Keratinocyte (primary cell): ENCODE measurements at places on chromosomes 7 and 10. TPM values are rescaled to one million over a fixed set of nuclear protein-coding genes. Genes with fewer than 3 reads are reported as not detected.

- DNase-seq = no peak
- no peak overlapping the region for H3K4me3 ChIP-seq
- no peaks in the 10 kb centered on the region for H3K27me3 ChIP-seq
- no peaks in the 10 kb centered on the region for H3K4me1 ChIP-seq
- H3K36me3 ChIP-seq = no peaks in the 10 kb centered on the region
These were observed 20.2 kb upstream of the IKZF1 start for GRCh38 chr7:50284296-50284695.

DNA sequence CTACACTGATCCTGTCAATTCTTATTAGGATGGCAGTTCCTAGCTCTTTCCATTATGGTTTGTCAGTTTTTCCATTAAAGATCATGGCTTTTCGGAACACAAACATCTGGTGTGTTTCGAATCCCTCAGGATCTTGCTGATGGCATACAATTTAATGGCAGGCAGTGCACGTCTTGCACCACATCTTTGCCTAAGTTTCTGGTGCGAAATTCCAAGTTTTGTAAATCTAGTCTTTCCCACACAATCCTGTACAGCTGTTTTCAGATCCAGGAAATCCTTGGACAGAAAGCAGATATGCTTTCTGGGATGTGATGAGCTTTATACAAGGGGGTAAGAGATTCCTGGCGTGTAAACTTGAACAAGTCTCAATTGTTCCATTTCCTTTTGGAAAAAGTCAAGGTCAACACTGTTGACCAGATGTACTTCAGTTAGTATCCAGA lies 224.3 kb upstream of the PHYHIPL start:
- H3K27me3 ChIP-seq = no peaks in the 10 kb centered on the region
- no peak for DNase-seq
- H3K4me3 ChIP-seq = no peak overlapping the region
- H3K4me1 ChIP-seq = peaks cover 8% of the 10 kb centered on the region

DNA sequence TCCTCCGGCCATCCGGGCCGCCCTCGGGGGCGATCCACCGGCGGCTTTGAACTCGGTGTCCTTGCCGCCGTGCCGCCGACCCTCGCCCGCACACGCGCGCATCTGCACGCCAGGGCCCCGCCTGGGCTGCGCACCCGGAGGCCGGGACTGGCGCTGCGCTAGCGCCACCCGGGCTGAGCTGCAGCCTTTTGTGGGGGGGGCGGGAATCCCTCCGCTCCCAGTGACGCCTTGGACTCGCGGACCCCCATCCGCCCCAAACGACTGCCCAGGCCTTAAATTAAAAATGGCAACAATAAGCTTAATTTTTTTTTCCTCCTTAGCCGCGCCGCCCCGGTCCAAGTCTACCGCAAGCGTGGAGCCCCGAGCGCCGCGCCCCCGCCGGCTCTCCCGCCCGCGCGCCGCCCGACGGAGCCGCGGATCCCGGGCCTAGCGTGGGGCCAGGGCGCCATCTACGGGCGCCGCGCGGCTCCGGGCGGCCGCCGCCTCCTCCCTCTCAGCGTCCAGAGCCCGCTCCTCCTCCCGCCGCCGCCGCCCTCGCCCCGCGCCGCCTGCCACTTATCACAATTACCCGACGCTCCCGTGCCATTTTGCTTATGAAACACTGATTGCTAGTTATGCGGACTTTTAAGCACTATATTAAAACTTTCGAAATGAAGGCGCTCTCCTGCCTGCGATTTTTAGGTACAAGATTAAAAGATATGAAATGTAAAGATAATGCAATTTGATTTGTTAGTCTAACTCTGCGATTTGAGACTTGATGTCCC lies 7.5 kb upstream of the EBF3 start:
- no peaks in the 10 kb centered on the region for H3K36me3 ChIP-seq
- no peak overlapping the region for H3K27ac ChIP-seq
- H3K4me3 ChIP-seq = no peak overlapping the region
- no peaks in the 10 kb centered on the region for H3K4me1 ChIP-seq
- no peak for DNase-seq
- peaks cover 74% of the 10 kb centered on the region for H3K27me3 ChIP-seq

Gene ICA1
- polyA plus RNA-seq = 1.1 to 1.9 TPM (median 1.1 TPM) in 3 replicates

DNA sequence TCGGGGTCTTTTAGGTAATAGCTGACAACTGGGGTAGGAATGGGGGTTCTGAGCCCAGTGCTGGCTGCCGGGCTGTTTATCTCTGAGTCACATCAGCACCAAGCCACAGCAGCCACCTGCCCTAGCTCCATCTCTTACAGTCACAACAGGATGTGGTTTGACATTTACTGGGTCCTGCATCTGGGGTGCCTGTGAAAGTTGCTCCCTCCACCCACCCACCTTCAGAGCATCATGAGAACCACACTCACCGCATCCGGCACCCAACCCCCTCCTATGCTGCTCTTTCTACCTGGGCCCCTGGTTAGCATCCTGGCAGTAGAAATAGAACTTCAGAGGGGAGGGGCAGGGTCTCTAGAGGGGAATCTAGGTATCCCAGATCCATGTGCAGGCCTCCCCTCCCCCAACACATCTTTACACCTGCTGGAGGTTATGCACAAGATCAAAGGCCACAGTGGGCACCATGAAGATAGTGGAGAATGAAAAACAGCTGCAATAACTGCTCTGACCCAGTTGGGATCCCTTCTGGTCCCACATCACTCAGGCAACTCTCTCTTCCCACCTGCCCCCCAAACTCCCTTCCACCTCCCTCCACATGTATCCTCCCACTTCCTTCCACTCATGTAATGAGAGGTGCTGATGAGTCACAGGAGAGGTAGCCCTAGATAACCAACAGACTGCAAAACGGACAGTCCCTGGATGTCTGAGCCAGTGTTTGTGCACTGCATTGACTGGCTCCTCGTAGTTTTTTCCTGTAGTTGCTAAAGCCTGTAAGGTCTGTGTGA lies 38.2 kb downstream of the PRSS2 start:
- no peaks in the 10 kb centered on the region for H3K36me3 ChIP-seq
- no peak overlapping the region for H3K4me3 ChIP-seq
- H3K27me3 ChIP-seq = no peaks in the 10 kb centered on the region
- DNase-seq = no peak

GRCh38 chr10:55550236-55550635 lies 749.2 kb upstream of the PCDH15 start:
- H3K27me3 ChIP-seq = no peaks in the 10 kb centered on the region
- H3K4me1 ChIP-seq = no peaks in the 10 kb centered on the region
- no peak overlapping the region for H3K4me3 ChIP-seq
- no peak for DNase-seq
- no peak overlapping the region for H3K27ac ChIP-seq

GRCh38 chr7:90720984-90721760 lies 125.1 kb downstream of the CDK14 start:
- no peaks in the 10 kb centered on the region for H3K27me3 ChIP-seq
- no peak overlapping the region for H3K27ac ChIP-seq
- H3K4me3 ChIP-seq = no peak overlapping the region
- no peak for DNase-seq
- no peaks in the 10 kb centered on the region for H3K4me1 ChIP-seq

GRCh38 chr7:16921644-16922257 lies 40.0 kb upstream of the AGR3 start:
- no peak overlapping the region for H3K4me3 ChIP-seq
- no peaks in the 10 kb centered on the region for H3K27me3 ChIP-seq
- peaks cover 1% of the 10 kb centered on the region for H3K36me3 ChIP-seq
- no peak for DNase-seq

DNA sequence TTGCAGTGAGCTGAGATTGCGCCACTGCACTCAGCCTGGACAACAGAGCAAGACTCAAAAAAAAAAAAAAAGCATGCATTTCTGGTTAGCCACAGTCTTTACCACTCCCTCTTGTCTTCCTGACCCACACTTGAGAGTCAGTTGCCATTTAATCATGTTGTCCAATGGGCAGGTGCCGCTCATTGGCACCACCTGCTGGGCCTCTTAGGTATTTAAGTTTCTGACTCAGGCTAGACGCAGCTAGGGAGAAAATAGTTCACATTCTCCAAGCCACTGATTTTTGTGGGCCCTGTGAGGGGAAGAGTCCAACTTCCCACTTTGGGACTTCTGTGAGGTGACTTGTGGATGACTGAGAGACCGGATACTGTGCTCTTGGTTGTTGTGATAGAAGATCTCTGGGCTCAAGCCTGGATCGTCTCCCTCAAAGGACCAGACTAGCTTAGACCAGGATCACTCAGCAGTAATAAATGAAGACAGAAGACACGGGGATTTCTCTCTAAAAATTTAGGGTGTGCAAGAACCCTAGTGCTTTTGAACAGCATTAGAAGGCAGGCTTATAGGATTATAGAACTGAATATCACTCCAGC lies 26.8 kb upstream of the SORCS3 start:
- H3K36me3 ChIP-seq = no peaks in the 10 kb centered on the region
- no peak overlapping the region for H3K4me3 ChIP-seq
- no peak for DNase-seq
- no peak overlapping the region for H3K27ac ChIP-seq
- no peaks in the 10 kb centered on the region for H3K4me1 ChIP-seq

- H3K27ac ChIP-seq = no peak overlapping the region
- no peak overlapping the region for H3K4me3 ChIP-seq
- no peaks in the 10 kb centered on the region for H3K4me1 ChIP-seq
- H3K27me3 ChIP-seq = peaks cover 17% of the 10 kb centered on the region
- DNase-seq = no peak
- no peaks in the 10 kb centered on the region for H3K36me3 ChIP-seq
These were observed 125.7 kb upstream of the KCTD7 start for GRCh38 chr7:66503036-66503370.

DNA sequence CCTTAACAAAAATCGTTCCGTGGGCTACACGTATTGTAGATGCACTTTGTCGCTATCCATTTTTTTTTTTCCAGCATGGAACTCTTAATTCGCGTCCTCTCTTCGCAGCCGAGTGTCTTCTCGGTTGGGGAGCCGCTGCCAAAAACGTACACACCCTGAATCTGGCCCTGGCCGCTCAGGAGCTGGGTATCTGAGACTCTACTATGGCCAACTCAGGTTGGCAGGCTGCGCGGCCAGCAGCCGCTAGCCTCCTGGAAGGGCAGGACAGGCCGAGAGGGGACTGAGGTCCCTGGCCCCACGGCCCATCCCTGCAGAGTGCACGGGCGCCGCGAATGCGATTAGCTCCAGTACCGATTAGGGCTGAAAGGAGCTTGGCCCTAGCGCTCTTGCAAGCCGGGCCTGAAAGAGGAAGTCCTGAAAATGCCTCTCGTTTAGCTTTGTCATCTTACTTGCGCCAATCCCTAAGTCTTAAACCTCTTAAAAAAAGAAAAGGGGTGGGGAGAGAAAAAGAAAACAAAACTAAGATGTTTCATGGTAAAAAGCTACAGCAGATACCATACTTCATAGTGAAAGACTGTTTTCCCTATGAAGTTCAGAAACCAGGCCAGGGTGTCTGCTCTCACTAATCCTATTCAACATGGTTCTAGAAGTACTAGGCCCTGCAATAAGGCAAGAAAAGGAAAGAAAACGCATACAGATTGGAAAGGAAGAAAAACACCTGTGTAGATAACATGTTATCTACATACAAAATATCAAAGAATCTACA lies 113.2 kb upstream of the RHEB start:
- peak overlapping the region; percentile 40 for H3K4me3 ChIP-seq
- H3K27ac ChIP-seq = no peak overlapping the region
- no peaks in the 10 kb centered on the region for H3K27me3 ChIP-seq
- peaks cover 5% of the 10 kb centered on the region for H3K4me1 ChIP-seq
- no peak for DNase-seq

- peaks cover 14% of the 10 kb centered on the region for H3K4me1 ChIP-seq
- no peaks in the 10 kb centered on the region for H3K36me3 ChIP-seq
- no peak overlapping the region for H3K4me3 ChIP-seq
- no peaks in the 10 kb centered on the region for H3K27me3 ChIP-seq
- no peak for DNase-seq
These were observed 32.2 kb downstream of the NRCAM start for GRCh38 chr7:108424013-108424412.

GRCh38 chr7:141312828-141313521 lies 238.2 kb upstream of the AGK start:
- no peak for DNase-seq
- no peaks in the 10 kb centered on the region for H3K4me1 ChIP-seq
- no peak overlapping the region for H3K27ac ChIP-seq
- no peak overlapping the region for H3K4me3 ChIP-seq
- no peaks in the 10 kb centered on the region for H3K27me3 ChIP-seq

Gene MYL10
- not detected in 3 replicates for polyA plus RNA-seq

Gene GNAT3
- not detected in 3 replicates for polyA plus RNA-seq

DNA sequence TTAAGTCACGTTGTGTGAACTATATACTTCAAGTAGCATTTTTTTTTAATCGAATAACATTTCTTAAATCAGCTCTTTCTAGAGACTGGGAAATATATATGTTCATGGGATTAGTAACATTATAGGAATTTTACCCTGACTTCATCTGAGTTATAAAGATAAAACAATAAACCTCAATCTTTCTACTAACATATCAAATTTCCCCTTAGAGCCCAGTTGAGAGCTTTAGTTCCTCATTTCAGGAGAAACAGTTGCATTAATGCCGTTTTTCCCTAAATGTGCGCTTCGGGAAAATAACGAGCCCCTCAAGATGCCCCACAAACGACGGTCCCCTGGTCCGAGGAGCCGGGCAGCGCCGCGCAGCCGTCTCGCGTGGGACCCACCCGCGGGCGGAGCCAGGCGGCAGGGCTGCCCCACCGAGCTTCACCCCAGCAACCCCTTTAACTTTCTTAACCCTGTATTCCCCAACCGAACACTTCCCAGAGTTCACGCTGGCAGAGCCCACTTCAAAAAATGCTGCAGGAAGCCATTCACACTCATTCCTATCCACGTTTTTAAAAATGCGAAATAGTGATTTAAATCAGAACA lies 152.5 kb upstream of the YAE1 start:
- peaks cover 5% of the 10 kb centered on the region for H3K4me1 ChIP-seq
- H3K36me3 ChIP-seq = no peaks in the 10 kb centered on the region
- peak overlapping the region; percentile 64 for H3K4me3 ChIP-seq
- DNase-seq = no peak
- peaks cover 6% of the 10 kb centered on the region for H3K27me3 ChIP-seq

GRCh38 chr7:23810099-23810498 lies 100.1 kb downstream of the STK31 start:
- no peaks in the 10 kb centered on the region for H3K36me3 ChIP-seq
- no peaks in the 10 kb centered on the region for H3K4me1 ChIP-seq
- no peak overlapping the region for H3K27ac ChIP-seq
- DNase-seq = no peak
- no peaks in the 10 kb centered on the region for H3K27me3 ChIP-seq
- no peak overlapping the region for H3K4me3 ChIP-seq

Gene ECHDC3
- 3.0 to 4.9 TPM (median 3.5 TPM) in 3 replicates for polyA plus RNA-seq

GRCh38 chr7:41889040-41889439 lies 186.2 kb upstream of the INHBA start:
- no peak overlapping the region for H3K27ac ChIP-seq
- DNase-seq = no peak

DNA sequence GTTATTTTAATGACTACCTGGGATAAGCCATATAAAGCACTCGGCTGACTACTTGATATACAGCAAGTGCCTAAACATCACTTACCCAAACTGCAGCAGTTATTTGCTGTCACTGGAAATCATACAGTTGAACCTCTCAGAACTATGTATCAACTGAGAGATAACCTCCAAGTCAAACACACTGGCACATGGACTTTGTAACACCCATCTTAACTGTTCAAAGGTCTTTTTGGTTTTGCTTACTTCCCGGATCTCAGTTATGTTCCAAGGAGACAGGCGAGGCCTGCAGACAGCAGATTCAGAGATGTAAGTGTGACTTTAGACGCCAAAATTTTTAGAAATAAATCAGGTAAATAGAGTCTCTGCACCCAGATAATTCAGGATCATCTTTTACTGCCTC lies 34.6 kb upstream of the DAGLB start:
- no peak overlapping the region for H3K27ac ChIP-seq
- DNase-seq = no peak
- peaks cover 7% of the 10 kb centered on the region for H3K4me1 ChIP-seq
- H3K36me3 ChIP-seq = peaks cover 4% of the 10 kb centered on the region
